ENCODE measurements at places on chromosomes 5 and 9. TPM values are rescaled to one million over a fixed set of nuclear protein-coding genes. Genes with fewer than 3 reads are reported as not detected.

The SIGMAR1 gene
- total RNA-seq: 56.8 TPM

The SLC6A19 gene
- total RNA-seq: not detected

The ZDHHC11 gene
- total RNA-seq: 39.5 TPM

The JAK2 gene
- total RNA-seq: 19.9 TPM

The TMEM203 gene
- total RNA-seq: 36.2 TPM

The TYRP1 gene
- not detected for total RNA-seq

GRCh38 chr9:126696401-126697145 is 82.8 kb downstream of the LMX1B start:
- no peak for DNase-seq

- no peak for DNase-seq
These were observed 101.3 kb downstream of the NUDT12 start for GRCh38 chr5:103461243-103461642.

GRCh38 chr9:108058135-108058814 is 568.7 kb upstream of the KLF4 start:
- no peak for DNase-seq

DNA sequence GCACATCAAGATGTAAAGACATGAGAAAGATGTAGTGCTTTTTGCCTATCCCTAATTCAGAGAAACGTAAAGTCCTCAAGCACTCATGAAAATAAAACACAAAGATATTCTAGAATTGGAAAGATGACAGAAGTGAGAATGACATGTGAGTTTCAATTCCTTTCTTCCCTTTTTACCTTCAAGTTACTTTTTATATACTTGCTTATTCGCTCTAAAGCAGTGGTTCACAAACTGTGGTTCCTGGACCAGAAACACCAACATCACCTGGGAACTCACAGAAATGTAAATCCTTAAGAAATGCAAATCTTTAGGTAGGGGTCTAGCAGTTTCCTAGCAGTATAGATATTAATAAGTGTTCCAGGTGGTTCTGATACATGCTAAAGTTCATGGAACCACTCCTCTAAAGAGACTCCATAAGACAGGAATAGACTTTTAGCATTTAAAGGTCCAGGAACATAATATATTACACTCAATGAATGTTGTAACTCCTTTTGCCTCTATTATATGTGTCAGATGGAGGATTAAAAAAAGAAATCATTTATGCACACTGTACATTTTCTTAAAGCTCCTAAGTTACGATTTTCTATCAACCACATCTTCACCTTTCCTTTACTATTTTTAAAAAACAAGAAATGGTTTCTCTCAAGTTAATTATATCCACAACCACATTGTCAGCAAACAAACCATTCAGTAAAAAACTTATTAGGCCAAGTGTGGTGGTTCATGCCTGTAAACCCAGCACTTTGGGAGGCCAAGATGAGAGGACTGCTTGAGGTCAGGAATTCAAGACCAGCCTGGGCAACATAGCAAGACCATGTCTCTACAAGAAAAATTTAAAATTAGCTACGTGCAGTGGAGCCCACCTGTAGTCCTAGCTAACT is 39.9 kb downstream of the ERP44 start:
- no peak for DNase-seq

- no peak for DNase-seq
These were observed 92.5 kb downstream of the MSX2 start for GRCh38 chr5:174816858-174817257.

GRCh38 chr9:116333254-116333653 is 179.7 kb downstream of the PAPPA start:
- no peak for DNase-seq

- no peak for DNase-seq
These were observed 11.5 kb upstream of the FBXO38 start for GRCh38 chr5:148372166-148372725.

DNA sequence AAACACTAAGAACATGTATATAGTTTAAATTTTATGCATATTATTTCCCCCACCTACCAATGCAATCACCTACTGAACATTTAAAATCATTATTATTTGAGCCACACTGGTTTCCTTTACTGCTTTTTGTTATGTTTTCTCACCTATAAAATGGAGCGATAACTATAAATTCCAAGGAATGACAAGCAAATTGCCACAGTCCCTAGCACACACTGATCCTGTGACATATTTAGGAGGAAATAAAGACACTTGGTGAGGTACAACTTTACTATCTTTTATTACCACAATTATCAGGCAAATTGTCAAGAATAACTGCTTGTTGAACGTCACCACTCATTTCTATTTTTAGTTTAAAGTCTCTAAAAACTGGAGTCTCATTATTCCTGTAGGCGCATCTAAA is 1693.6 kb downstream of the EFNA5 start:
- no peak for DNase-seq

DNA sequence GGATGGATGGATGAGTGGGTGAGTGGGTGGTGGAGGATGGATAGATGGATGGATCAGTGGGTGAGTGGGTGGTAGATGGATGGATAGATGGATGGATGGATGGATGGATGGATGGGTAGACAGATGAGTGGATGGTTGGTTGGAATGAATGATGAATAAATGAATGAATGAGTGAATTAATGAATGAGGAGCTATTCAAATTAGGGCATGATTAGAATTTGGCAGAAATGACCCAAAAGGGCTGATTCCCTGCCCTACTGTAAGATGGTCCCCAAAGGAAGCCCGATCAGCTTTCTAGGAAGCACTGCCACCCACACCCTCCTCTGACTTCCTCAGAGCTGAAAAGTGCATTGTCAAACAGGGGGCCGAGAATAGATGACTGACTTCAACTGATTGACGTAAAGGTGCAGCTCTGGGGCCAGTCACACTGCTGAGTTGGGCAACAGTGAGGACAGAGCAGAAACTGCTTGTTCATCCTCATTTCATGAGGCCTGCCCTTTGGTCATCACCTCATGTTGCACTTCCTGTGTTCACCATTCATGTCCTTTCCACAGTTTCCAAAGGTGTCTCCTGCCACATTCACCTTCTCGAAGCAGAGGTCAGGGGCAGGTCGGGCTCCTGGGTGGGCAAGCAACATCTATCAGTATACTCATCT is 34.3 kb downstream of the NIPAL4 start:
- DNase-seq: no peak

GRCh38 chr9:137217276-137218211 is 4.5 kb downstream of the RNF208 start:
- DNase-seq: peak; percentile 90

GRCh38 chr9:70258692-70259511 is at the start of gene SMC5:
TSS of gene SMC5 (plus strand) at chr9:70258978. CDS start at chr9:70259079, 101 bp downstream.
- peak; percentile 92 for DNase-seq

DNA sequence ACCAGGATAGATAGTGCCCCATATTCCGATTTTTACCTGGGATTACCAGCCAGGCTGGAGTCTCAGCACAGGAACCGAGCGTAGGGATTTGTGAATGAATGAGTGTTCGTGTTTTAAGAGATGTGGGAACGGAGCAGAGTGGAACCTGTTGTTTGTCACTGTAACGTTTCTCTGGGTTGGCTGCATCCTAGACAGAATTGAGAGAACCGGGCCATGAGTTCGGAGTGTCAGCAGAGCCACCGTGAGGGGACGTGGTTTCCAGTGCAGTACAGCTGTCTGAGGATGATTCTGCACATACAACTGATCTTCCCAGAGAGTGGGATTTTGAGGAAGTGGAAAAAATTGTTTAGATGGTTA is 1.2 kb downstream of the PDE8B start:
- no peak for DNase-seq

DNA sequence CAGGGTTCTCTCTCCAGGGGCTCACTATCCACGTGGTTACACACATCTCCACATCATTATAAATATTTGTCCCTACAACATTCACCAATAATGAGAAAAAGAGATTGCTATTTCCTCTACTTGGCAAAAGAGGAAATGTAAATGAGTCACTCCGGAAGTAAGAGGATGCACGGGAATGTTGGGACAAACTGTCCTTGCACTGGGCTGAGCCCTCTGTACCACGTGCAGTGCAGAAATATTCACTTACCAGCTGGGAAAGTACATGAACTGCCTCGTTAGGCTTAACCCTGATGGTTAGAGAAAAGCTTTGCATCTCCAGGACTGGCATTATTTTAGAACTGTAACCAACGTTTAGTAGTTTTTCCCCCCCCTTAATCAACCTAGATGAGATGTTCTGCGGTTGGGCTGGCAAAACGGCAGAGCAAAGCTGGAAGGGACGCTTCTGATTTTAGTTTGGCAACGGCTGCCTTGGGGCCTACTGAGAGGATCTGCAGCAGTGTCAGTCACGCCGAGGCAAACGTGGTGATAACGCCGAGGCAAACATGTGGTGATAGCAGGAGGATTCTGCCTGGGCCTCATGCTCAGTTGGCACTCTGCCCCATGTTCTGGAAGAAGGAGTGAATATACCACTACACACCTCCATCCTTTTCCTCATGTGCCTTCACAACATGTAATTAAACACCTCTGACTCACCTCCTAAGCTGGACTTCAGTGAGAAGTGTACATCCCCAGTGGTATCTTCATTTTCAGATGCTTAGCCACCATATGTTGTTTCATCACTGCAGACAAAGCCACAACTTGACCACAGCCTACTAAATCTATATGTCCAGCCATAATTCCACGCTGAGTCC is 661.4 kb upstream of the KLF4 start:
- no peak for DNase-seq

- no peak for DNase-seq
These were observed 53.8 kb downstream of the HCN1 start for GRCh38 chr5:45642370-45642769.

DNA sequence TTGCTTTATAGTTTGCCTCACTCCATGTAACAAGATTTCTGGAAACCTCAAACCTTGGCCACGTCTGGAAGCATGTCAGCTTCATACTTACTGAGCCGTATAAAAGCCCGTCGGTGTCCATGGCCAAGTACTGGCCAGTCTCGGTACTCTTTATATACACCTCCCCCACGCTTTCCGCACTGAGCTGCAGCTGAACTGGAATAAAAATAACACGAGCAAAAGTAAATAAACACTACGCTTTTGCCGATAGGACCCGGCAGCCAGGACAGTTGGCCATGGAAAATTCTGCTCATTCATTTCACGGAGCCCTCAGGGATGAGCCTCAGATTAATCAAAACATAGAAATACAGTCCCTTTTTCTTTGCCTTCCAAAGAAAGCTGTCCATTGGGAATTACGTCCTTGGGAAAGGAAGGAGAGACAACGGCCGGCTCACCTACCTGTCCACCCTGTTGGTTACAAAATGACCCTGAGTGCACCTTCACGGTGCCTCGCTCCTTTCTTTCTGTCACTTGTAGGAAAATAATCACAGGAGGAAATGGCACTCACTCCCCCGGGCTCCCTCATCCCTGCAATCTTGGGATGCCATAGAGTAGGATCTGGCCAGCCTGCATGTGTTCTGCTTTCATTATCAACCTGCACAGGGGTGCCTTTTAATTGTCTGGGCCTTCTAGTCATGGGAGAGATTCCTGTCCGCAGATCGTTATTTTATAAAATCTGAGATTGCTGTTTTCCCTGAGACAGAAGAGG is 85.1 kb downstream of the FGF1 start:
- peak; percentile 69 for DNase-seq

- no peak for DNase-seq
These were observed 12.0 kb downstream of the HIGD2A start for GRCh38 chr5:176400382-176401156.

DNA sequence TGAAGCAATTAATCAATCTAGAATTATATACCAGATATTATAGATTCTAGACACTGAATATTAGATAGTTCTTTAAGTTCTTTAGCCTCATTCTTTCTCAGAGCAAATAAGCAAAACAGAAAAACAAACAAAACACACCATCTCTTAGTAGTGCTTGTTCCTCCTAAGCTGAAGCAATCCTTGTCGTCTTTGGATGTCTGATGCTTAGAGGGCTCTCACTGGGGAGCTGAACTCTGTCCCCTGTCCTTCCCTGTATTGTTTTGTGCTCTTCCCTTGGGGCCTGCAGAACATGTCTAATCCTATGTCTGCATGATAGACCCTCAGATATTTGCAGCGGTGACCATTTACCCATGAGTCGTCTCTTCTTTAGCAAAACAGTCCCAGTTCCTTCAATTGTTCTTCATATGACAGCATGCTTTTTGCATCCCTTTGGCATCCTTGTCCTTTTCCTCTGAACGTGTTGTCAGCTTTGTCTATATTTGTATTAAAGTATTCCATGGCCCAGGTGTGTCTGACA is 114.3 kb downstream of the ARHGEF28 start:
- DNase-seq: no peak

- DNase-seq: peak; percentile 66
These were observed at the start of gene RAPGEF1 for GRCh38 chr9:131739959-131740648. TSS of gene RAPGEF1 (minus strand) at chr9:131740076. CDS start at chr9:131739830, 246 bp downstream.

DNA sequence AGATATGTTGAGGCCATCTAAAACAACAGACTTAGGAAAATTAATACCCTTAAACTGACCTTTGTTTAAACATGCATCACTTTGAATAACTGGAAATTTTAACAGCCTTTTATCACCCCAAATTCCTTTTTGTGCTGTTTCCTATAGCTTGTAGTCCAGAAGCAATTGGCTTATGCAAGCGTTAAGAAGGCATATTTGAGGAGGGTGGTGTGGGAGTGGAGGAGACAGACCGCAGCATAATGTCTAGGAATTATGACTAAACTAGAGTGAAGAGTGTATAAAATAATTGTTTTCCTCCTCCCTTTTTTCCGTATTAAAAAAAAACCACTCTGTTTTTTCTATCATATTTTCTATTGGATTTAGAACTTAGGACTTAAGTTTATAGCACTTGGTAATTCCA is 51.8 kb upstream of the MPDZ start:
- DNase-seq: no peak

GRCh38 chr5:59529239-59529638 is 364.3 kb downstream of the PDE4D start:
- DNase-seq: no peak

DNA sequence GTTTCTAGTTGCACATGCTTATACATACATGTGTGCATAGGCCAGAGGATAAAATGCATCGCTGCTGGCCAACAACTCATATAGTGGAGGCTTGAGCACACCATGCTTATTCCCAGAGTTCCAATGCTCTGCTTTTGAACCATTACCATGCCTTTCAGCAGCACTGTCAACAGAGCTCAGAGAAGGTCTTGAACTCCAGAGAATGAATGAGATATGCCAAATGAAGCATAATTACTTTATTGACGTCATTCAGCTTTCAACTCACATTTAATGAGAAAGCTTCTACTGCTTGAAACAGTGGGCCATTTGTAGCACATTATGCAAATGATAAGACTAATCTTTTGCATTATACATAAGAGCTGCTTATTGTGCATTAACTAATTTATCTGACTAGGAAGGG is 765.3 kb upstream of the GRAMD2B start:
- no peak for DNase-seq

- no peak for DNase-seq
These were observed 57.6 kb downstream of the ZSWIM6 start for GRCh38 chr5:61389609-61390008.

- DNase-seq: no peak
These were observed 34.9 kb downstream of the TRIO start for GRCh38 chr5:14178091-14178490.

GRCh38 chr5:10550222-10550995 is 13.5 kb upstream of the ANKRD33B start:
- DNase-seq: no peak

GRCh38 chr9:69746859-69747560 is 12.8 kb downstream of the PTAR1 start:
- DNase-seq: no peak

DNA sequence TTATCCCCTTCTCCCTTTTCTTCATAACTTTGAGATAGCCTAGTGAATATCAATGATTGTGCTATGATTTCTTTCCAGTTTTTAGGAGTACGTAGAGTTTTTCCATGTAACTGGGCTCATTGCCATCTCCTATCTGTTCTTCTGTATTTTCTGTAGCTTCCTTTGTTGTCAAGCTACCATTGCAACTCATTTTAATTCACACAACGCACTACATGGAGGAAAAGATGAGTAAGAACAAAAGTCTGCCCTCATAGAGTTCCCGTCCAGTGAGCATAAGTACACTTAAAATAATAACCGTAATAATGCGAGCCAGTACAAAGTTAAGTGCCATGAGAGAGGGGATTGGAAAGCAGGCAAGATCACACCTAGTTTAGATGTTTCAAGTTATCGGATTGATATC is 177.7 kb downstream of the PAM start:
- no peak for DNase-seq
